ENCODE measurements at places on chromosomes 13 and 19. TPM values are rescaled to one million over a fixed set of nuclear protein-coding genes. Genes with fewer than 3 reads are reported as not detected.

GRCh38 chr13:109213714-109214113 is 572.7 kb downstream of the IRS2 start:
- no peak for DNase-seq

DNA sequence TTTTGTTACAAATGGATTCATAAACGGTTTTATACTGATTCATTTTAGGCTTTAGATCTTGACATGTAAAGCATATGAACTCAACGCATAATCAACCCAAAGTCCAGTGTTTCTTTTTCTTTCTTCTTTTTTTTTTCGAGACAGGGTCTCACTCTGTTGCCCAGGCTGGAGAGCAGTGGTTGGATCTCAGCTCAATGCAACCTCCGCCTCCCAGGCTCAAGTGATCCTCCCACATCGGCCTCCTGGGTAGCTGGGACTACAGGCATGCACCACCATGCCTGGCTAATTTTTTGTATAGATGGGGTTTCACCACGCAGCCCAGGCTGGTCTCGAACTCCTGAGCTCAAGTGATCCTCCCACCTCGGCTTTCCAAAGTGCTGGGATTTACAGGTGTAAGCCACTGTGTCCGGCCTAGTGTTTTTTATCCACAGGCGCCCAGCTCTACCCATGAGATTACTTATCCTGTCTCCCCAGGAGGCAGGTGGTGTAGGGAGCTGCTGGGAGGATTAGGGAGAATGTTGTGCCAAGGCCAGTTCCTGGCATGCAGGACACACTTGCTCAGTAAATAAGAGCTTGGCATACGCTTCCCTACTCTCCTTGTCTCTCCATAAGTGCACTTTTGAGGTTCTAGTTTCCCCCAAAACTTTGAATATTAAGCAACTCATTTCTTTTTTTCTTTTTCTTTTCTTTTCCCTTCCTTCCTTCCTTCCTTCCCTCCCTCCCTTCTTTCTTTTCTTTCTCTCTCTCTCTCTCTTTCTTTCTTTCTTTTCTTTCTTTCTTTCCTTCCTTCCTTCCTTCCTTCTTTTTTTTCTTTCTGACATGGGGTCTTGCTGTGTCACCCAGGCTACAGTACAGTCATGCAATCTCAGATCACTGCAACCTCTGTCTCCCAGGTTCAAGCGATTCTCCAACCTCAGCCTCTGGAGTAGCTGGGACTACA is 4.8 kb upstream of the CEBPA start:
- DNase-seq = no peak

GRCh38 chr13:112525356-112525945 is 62.5 kb downstream of the TUBGCP3 start:
- no peak for DNase-seq

- DNase-seq = no peak
These were observed 218.3 kb upstream of the MAB21L1 start for GRCh38 chr13:35694549-35695447.

DNA sequence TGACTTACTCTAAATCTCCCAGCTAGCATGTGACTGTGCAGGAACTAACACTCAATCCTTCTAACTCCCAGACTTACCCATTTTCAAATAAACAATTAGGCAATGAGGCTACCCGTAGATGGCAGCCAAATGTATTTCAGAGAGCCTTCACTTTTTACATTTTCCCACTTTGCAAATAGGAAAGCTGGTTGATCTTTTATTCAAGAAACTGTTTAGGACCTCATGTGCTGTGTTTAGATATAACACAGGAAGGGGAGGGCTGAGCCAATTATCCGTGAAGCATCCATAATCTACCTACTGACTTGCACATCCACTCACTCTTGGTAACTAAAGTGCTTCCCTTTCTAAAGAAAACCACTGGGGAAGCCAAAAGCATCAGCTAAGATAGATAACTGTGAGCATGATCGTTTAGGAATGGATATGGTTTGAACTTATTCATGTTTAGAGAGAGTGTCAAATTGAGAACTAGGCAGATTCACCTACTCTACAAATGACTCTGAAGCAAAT is 33.4 kb downstream of the MBNL2 start:
- DNase-seq = no peak

GRCh38 chr13:75216038-75216437 is 265.9 kb downstream of the TBC1D4 start:
- no peak for DNase-seq

DNA sequence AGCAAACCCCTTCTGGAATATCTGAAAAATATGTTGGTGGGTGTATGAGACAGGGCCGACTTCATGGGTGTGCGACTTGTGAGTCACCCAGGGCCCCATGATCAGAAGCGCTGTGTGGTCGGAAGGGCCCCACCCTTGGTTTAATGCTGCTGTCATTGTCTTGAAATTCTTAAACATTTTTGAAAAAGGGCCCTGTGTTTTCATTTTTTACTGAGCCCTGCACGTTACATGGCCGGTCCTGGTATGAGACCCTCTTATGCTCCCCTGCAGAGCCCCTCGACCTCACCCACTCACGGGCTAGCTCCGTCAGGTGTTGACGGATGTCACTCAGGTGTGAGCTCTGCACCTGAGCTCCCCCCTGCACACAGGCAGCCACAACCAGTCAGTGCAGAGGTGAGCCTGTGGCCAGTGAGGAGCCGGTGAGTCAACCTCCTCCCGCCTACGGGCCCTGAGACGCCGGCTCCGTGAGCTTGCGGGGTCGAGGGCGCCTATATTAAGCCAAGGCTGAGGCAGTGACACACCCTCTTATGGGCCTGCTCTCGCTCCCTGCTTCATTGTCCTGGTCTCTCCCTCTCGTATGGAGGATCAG is 27.7 kb downstream of the GADD45B start:
- no peak for DNase-seq

GRCh38 chr13:44125943-44126469 is 246.3 kb downstream of the LACC1 start:
- DNase-seq = no peak

GRCh38 chr19:20367811-20368294 is 197.7 kb downstream of the ZNF737 start:
- DNase-seq = no peak

DNA sequence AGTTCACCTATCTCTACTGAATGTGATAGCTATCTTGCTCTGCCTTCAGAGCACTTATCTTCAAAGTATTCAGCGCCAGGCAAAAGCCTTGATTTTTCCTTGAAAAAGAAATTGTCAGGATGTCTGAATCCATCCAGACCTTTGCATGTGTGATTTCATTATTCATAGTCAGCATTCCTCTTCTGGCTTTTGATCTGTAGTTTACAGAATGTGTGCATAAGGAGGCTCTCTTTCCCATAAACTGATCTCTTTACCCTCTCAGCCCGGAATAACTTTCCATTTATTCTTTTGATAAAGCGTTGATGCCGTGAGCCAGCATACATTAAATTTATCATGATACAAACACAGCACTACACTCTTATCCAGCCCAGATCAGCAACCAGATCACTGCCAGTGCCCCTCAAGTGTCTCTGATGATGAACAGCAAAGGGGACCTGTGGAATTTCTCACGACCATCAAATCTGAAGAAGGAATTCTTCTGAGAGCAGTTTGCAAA is 130.8 kb downstream of the DNAJC15 start:
- no peak for DNase-seq

GRCh38 chr13:93867481-93867880 is 612.0 kb downstream of the DCT start:
- no peak for DNase-seq

- no peak for DNase-seq
These were observed 6.9 kb downstream of the NPHS1 start for GRCh38 chr19:35845215-35846037.

DNA sequence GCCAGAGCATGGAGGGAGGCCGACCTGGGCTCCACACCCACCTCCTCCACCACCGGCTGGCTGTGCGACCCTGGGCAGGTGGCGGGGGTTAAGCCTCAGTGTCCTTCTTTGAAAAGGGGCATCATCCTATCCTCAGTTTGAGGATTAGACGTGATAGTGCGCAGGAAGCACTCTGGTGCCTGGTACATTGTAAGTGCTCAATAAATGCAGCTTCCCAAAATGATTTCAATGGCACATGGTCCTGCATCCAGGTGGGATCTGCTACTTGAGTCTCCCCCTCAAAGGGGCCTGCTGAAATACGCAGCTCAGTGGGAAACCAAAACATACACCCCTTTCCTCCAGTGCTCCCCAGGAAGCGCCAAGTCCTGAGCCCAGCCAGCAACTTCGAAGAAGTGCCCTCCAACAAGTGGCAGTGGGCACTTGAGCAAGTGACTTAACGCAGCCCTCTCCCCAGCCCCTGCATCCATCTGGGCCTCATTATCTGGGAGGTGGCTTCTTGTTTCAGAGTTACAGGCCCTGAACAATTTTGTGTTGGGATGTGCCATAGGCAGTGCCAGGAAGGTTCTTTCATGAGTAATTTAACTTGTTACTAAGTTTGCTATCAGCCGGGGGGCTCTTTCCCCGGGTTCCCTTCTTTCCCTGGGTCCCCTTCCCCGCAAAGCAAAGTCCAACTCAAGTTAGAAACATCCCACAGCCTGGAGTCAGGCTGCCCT is 17.9 kb downstream of the ACTN4 start:
- no peak for DNase-seq

The ZNF578 gene
- total RNA-seq = 0.86 TPM

The SELENOV gene
- total RNA-seq = not detected

The B3GNT8 gene
- total RNA-seq = 0.86 TPM

The PDX1 gene
- total RNA-seq = not detected

The NFKBIB gene
- total RNA-seq = 21.2 TPM

The CFAP97D2 gene
- not detected for total RNA-seq

Data from neural crest cell (in vitro differentiated cells).